ENCODE measurements at places on chromosomes 7 and 10.

GRCh38 chr10:8112230-8112905 lies 57.9 kb downstream of the GATA3 start:
- no peak for DNase-seq

GRCh38 chr7:1403638-1404459 lies 55.4 kb downstream of the MICALL2 start:
- DNase-seq, result no peak

DNA sequence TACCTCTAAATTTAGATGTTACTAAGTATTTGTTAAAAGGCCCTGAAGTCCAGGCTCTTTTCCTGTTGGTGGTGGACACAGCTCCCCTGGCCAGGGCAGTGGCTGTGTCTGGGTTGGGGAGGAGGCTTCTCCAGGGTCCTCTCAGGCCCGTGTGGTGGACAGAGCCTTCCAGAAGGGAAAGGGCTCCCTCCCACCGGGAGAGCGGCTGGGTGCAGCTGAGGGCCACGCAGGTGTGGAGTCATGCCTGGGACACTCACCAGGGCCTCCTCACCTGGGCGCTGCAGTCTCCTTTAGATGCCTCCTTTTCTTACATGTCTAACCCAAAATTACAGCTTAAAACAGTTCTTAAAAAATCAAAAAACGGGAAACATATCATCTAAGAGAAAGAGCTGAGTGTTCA lies 128.2 kb upstream of the TCERG1L start:
- no peak for DNase-seq

DNA sequence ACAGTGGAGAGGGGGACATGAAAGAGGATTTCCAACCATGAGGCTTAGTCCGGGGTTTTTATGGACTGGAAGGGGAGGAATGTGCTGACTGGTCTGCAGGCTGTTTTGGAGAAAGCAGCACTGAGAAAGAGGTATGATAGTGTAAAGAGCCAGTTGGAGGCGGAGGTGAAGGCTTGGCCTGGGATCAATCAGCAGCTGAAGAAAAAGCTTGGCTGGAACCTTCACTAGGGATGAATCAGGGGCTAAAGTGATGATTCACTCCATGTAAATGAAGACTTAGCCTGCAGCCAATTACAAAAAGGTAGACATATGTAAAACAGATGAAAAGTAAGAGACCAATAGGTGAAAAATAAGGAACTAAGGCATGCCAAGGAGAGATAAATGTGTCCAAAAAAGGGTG lies 1382.6 kb downstream of the GATA3 start:
- no peak for DNase-seq

- DNase-seq, result no peak
Measured at GRCh38 chr10:30775779-30776591, 146.4 kb upstream of the LYZL2 start.

DNA sequence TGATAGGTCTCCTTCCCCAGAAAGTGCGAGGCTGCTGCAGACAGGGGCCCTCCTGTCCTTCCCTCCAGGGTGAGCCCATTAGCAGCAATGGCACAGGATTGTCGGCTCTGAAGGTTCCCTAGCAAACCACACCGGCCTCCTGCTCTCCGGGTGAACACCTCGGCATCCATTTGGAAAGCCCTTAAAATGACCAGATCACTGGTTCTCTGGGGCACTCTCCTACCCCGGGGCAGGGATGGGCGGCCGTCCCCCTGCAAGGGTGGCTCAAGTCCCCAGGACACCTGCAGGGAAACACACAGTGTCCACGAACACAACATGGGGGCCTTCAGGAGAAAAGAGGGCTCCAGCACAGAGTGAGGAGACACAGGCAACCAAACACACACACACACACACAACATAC lies 459.1 kb downstream of the PTPRN2 start:
- no peak for DNase-seq

GRCh38 chr10:95408148-95408960 lies 117.6 kb upstream of the PDLIM1 start:
- no peak for DNase-seq

- DNase-seq, result no peak
Measured at GRCh38 chr10:42929236-42929635, 146.6 kb downstream of the BMS1 start.

- DNase-seq, result no peak
Measured at GRCh38 chr10:6847561-6847960, 267.5 kb upstream of the PRKCQ start.

- no peak for DNase-seq
Measured at GRCh38 chr10:71504570-71504969, 107.8 kb downstream of the CDH23 start.

DNA sequence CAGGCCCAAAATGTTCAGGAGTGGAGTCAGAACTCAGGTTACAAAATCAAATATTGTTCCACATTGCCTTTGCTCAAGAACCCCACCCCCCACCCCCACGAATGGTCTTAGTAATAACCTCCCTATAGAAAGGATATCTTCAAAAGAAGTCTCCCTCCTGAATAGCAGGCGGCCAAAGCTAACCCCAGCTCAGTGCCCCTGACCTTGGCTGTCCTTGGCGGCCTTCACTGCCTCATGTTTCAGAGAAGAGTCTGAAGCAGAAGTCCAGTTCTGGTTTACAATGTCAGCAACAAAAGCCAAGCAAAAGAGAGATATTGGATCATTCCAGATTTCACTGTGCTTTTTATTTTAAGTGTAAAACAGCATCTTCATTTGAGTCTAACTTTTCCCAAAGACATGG lies 476.5 kb upstream of the NRP1 start:
- DNase-seq, result no peak

- DNase-seq, result no peak
Measured at GRCh38 chr7:35878351-35878750, 77.5 kb downstream of the SEPTIN7 start.

DNA sequence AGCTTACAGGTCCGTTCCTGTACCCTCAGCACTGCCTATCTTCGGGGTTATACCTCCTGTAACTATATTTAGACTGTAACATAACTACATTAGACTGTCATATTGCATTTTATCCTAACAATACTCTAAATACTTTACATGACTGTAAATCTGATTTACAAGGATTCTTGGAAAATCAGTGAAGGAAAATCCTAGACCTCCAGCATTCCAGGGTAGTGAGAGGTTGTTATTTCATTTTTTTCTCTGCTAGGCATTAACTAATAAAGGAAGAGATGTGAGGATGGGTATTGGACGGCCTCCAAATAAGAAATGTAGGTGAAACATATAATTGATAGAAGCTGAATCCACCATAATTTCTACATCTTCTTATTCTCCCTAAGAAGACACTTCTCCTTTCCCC lies 569.4 kb downstream of the CALN1 start:
- DNase-seq, result no peak

GRCh38 chr7:84524714-84525694 lies 330.4 kb upstream of the SEMA3A start:
- no peak for DNase-seq

DNA sequence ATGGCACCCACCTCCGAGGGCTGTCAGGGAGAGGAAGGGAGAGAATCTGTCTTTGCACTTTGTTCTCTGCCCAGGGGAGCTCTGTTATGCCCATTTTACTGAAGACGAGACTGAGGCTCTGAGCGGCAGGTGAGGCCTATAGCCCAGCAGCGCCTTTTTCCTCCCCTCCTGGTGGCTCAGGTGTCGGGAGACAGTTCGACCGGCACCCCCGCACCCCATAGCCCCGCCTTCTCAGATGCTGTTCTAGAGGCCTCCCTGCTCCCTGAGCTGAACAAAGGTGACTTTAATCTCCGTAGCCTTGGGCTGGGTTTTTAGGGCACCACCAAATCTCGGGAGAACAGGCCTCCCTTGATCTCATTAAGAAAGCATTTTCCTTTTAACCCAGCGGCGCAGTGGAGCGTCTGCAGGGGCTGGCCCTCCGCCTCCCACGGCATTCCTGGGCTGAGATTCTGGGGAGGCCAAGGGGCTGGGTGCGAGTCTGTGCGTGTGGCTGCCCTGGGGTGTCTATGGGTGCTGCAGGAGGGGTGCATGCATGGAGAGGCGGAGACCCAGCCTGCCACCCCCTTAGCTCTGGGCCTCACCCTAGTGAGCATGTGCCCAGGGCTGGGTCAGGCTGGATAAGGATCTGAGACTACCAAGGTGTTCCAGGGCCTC lies 3.3 kb downstream of the LFNG start:
- no peak for DNase-seq

DNA sequence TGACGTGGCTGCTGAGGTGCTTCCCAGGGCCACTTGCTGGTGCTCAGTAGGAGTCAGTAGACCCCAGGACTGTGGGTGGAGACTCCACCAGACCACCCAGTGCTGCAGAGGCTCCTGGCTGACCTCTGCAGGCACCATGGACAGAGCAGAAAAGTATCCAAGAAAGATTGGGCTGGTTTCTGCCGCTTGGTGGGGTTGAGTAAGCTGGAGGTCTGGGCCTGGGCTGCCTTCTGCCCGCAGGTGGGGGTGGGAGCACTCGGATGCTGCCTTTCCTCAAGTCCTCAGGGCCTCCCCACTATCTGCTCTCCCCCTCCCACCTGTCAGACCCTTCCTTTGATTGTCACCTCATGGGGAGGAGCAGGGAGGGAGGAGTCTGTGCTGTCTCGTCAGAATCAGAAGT lies 91.6 kb downstream of the WDR37 start:
- no peak for DNase-seq
